ENCODE measurements at places on chromosomes 3 and 15. TPM values are rescaled to one million over a fixed set of nuclear protein-coding genes. Genes with fewer than 3 reads are reported as not detected.

The FGF12 gene
- total RNA-seq = 0.09 TPM

The GNAT1 gene
- total RNA-seq = not detected

The OXSM gene
- 10.5 TPM for total RNA-seq

The CCDC9B gene
- total RNA-seq = 13.8 TPM

The C3orf33 gene
- total RNA-seq = 2.4 TPM

The ACP3 gene
- 1.3 TPM for total RNA-seq

The SAXO2 gene
- total RNA-seq = 0.65 TPM

The LRRIQ4 gene
- total RNA-seq = not detected

The GPX1 gene
- 436 TPM for total RNA-seq

The CXCR6 gene
- 0.28 TPM for total RNA-seq

The ZIC4 gene
- total RNA-seq = not detected

The IL12A gene
- 0.43 TPM for total RNA-seq

The CLDN18 gene
- total RNA-seq = not detected

The CHRM5 gene
- under 0.01 TPM for total RNA-seq

The HAPLN3 gene
- total RNA-seq = 4.7 TPM

The SLC28A2 gene
- not detected for total RNA-seq

The MINAR1 gene
- total RNA-seq = 0.57 TPM

The PML gene
- 21.2 TPM for total RNA-seq

The SPSB4 gene
- not detected for total RNA-seq

The PLA2G4E gene
- not detected for total RNA-seq

The GPR27 gene
- total RNA-seq = not detected

The CCR2 gene
- total RNA-seq = not detected

The MGLL gene
- total RNA-seq = 10.9 TPM

The KCNH8 gene
- not detected for total RNA-seq

The SEMA7A gene
- 3.8 TPM for total RNA-seq

The MUC4 gene
- under 0.01 TPM for total RNA-seq

The UBE2E2 gene
- 32.7 TPM for total RNA-seq

The SYNPR gene
- not detected for total RNA-seq

The TGM5 gene
- not detected for total RNA-seq

The GPR171 gene
- total RNA-seq = not detected

The GPR156 gene
- total RNA-seq = 0.37 TPM

The BOC gene
- 8.7 TPM for total RNA-seq

The PYGO1 gene
- total RNA-seq = 8.6 TPM

The GP9 gene
- not detected for total RNA-seq

The MASP1 gene
- total RNA-seq = 319 TPM

The SLC22A14 gene
- under 0.01 TPM for total RNA-seq

The CCR8 gene
- total RNA-seq = not detected

The CHRNB4 gene
- total RNA-seq = not detected

The GPR149 gene
- not detected for total RNA-seq

The WDR93 gene
- total RNA-seq = under 0.01 TPM

The PLA2G4D gene
- total RNA-seq = not detected

The TSEN2 gene
- total RNA-seq = 10.8 TPM

The PCBP4 gene
- total RNA-seq = 29.8 TPM

The TMEM207 gene
- not detected for total RNA-seq

The CEMIP gene
- 466 TPM for total RNA-seq

The RASL12 gene
- 6.5 TPM for total RNA-seq

The TMEM87A gene
- 41.0 TPM for total RNA-seq

The ALDH1A3 gene
- 51.5 TPM for total RNA-seq
